Stimulated activated CD4-positive, alpha-beta T cell treated with anti-CD3 and anti-CD28 coated beads, Interleukin-15, amount 100 ng/mL, for 48 hours (primary cell): ENCODE measurements at places on chromosomes 13 and 19.

DNA sequence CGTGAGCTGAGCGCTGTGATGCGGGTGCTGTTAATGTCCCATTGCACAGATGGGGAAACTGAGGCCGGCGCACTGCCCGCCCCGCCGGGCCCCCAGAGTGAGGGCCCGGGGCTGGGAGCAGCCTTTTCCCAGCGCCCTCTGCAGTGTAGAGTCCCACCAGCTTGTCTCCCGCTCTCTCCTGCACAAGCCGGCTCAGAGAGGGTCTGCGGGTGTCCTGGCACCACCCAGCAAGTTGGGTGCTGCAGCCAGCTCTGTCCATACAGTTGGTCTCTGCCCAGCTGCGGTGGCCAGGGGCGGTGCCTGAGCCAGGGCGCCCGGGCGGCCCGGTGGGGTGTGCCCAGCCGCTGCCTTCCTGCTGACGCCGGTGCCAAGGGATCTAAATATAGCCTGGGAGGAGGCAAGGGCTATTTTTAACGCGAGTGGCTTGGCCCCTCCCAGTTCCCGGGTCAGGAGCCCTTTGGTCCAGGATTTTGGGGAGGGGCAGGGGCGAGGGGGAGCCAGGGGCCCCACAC is 19.3 kb downstream of the GADD45B start:
- no peak for DNase-seq

- peak; percentile 15 for DNase-seq
These were observed 27.4 kb upstream of the TIMM44 start for GRCh38 chr19:7970716-7971448.

- peak; percentile 46 for DNase-seq
These were observed 8.1 kb downstream of the ATG4D start for GRCh38 chr19:10551698-10552301.

DNA sequence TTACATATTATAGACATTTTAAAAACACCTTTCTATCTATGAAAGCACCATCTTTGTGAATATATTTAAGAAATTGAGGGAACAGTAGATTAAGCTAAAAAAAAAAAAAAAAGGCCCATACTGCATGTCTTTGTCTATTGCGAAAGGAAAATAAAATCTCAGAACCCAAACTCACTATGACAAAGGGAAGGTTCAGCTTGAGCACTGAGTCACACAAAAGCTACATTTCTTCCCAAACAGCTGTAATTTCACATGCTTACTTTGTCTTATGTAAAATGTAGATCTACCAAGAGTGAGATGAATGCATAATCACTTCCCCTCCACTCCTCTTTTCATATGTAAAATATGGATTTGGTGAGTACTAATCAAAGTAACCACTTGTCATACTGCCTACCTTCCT is 640.1 kb upstream of the KLF12 start:
- no peak for DNase-seq

GRCh38 chr19:6088602-6089049 is 21.7 kb downstream of the RFX2 start:
- DNase-seq: no peak

DNA sequence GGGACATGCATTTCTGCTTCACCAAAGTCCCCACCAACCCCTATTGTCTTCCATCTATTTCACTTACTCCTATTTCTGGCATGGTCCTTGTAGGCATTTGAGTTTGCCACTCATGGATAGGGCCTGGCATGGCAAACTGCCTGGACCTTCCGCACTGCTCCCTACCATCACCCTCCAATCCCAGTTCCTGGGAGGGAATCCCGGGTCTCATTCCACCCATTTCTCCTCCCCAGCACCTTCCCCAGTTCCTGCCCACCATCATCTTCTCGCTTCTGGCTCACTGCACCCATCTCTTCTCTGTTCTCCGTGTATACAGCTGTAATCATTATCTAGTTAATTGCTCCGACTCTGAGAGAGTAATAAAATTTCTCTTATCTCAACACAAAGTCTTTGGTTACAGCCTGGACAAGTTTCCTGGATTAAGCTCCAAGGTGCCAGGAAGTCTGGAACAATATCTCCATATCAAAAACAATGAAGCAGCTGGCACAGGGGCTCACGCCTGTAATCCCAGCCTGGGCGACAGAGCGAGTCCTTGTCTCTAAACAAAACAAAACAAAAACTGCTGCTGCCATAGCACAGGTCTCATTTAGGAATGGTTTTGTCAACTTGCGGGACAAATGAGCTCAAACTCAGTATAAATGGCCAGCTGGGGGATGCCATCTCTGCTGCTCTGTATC is 17.0 kb upstream of the COX7A1 start:
- DNase-seq: no peak

- DNase-seq: no peak
These were observed 7.0 kb upstream of the CACTIN start for GRCh38 chr19:3633559-3633988.

GRCh38 chr19:29216021-29216420 is 3.1 kb upstream of the UQCRFS1 start:
- no peak for DNase-seq

DNA sequence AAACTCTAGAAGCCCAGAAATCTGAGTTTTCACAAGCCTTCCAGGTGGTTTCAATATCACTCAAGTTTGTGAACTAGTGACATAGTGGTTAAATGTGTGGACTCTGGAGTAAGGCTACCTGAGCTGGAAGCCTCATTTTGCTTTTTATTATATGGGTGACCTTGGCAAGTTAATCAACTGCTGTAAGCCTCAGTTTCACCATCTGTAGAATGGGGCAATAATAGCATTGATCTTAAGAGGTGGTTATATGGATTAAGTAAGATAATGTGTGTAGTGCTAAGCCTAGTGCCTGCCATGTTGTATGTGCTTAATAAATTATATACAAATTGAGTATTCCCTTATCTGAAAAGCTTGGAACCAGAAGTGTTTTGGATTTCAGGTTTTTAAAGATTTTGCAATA is 65.5 kb upstream of the SIAH3 start:
- DNase-seq: no peak

DNA sequence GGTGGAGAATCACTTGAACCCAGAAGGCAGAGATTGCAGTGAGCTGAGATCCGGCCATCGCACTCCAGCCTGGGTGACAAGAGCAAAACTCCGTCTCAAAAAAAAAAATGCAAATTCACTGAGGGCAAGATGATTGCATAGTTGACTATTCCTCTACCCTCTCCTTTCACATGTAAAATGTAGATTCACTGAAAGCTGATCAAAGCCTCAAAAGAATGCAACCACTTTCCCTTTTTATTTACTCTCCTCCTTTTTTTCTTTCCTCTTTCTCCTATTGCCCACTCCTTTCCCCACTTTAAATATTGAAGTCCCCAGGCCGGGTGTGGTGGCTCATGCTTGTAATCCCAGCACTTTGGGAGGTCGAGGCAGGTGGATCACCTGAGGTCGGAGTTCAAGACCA is 6.3 kb downstream of the TEX101 start:
- no peak for DNase-seq

DNA sequence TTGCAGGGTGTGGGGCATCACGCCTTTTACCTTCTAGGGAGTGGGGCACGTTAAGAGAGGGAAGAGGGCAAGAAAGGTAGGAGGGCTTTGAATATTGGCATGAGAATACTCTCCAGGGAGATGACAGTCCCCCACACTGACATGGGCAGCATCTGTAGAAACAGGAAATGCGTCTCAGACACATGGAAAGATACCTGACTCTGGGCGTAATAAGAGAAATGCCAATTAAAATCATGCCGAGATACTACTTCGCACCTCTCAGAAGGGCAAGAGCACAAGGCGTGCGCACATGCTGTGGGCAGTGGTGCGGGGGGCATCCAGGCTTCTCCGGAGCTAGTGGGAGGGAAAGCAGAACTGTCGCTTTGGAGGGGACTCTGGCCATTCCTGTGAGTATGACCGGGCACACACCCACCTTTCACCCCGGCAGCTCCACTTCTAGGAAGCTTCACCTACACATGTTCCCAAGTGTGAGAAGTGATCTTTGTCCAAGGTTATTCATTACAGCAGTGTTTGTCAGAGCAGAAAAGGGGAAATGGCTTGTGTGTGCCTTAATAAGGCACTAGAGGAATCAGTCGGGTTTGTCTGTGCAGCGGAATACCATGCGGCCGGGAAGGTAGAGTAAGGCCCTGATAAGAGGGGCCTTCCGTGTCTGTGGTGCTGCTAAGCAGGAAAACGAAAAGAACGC is 99.5 kb downstream of the SIPA1L3 start:
- no peak for DNase-seq

- DNase-seq: no peak
These were observed 11.3 kb downstream of the GTPBP3 start for GRCh38 chr19:17348700-17349099.

- no peak for DNase-seq
These were observed 884.2 kb downstream of the PCDH9 start for GRCh38 chr13:66345971-66346370.

GRCh38 chr19:57057036-57057686 is 62.6 kb upstream of the USP29 start:
- DNase-seq: no peak

- DNase-seq: no peak
These were observed 280.0 kb downstream of the LHFPL6 start for GRCh38 chr13:39322836-39323585.

- no peak for DNase-seq
These were observed 18.2 kb upstream of the QTRT1 start for GRCh38 chr19:10683064-10683426.

DNA sequence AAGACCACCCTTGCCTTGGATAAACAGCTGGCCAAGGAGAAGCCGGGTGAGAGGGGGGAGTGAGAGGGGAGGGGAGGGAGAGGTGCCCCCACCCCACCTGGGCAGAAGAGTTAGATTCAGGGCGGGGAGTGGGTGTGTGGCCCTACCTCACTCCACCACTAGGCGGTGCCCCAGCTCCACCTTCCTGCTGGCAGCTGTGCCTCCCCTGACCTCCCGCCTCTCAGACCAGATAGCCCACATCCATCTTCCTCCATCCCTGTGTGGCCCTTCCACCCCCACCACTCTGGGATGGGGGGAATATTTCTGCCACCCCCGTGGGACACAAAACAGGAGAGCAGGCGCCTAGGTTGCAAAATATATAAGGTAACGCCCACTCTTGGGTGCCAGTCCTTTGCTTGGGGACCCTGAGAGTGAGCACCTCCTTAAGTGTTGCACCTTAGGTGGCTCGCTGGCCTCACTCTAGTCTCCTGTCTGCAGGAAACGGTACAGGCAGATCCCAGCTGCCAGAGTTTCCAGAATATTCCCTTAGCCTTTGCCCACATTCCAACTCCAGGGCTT is 13.8 kb upstream of the EHD2 start:
- DNase-seq: no peak

DNA sequence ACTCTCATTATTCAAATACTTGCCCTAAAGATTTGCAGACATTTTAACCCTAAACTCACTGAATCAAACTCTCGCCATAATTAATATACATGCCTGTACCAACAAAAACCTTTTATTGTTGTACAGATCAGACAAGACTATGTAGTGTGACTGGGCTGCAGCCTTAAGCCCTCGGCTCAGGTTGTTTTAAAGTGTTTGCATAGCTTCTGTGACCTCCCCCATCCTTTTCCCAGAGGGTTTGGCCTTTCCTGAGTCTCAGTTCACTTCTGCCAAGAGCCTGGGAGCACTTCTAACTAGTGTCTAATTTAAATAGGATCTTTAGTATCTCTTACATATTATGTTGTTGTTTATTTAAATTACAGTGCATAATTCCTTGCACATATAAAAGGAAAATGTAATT is 158.2 kb downstream of the HS6ST3 start:
- no peak for DNase-seq

DNA sequence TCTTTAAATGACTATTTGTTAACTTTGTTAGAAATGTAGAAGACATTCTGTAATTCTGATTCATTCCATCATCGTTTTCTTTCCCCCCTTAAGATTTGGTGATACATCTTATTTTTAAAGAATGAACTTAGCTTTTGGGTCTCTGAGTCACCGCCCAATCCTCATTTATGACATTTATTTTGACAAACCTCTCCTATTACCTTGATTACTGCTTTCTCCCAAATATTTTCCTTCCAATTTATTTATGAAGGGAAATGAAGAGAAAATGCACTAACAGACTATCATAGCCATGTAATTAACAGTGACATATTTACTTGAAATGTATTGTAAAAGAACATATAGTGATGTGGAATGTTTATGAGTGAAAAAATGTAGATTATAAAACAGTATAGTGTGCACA is 241.6 kb downstream of the DCLK1 start:
- DNase-seq: no peak

DNA sequence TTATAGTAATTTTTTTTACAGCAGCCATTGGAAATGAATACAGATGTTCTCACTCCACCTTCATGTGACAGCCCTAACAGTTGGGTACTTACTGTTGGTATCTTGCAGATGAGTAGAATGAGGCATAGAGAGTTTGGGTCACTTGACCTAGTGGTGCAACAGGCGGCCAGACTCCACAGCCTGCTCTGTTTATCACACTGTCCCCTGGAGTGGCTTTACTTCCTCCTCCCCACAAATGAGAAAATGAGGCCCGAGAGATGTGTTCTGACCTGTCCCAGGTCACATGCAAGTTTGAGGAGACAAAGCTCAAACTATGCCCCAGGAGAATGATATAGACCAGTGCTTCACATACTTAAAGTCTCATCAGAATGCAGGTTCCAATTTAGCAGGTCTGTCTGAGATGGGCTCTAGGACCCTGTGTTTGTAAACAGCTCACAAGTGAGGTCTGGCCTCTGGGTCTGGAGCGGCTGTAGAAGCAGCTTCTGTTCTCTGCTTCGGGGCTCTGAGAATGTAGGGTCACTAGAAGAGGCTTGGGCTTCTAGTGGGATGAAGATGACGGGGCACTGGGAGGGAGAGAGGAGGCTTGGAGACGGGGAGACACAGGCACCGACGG is 37.4 kb upstream of the RCBTB2 start:
- DNase-seq: no peak

DNA sequence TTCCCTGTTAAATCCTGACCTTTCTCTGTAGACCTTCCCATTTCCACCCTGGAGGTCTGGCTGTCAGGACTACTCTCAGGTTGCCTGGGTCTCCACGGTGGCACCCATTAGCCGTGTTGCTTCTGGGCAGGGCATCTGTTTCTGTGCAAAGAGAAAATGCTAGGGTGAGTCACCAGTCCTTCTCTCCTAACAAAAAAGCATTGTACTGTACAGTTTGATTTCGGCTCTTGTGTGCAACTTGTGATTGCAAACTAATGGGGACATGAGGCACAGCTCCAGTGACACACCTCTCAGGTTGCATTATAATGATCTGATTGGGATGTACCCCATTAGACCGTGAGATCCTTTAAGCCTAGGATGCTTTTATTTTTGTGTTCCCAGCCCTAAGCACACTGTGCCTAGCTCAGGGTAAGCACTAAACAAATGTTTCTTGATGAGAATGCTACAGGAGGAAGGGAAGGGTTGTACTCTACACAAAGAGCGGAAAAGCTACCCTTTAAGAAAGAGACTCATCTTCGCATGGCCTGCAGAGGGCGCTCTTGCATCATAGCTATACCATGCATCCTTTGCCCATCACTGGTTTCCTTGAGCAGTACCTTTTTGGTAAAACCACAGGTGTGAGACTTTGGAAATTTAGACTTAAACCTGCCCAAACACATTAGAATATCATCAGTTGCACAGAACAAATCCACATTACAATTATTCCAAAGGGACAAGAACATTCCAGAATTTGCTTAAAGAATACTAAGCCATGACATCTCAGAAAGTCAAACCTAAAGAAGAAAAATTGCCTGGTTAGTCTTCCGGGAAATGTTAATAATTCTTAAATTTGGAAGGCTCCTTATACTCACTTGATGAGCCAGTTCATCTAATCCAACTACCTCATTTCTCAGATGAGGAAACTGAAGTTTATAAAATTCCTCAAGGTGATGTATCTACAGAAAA is 20.3 kb upstream of the TRIM13 start:
- peak; percentile 59 for DNase-seq

- DNase-seq: no peak
These were observed 25.3 kb downstream of the NAXD start for GRCh38 chr13:110640591-110641029.
